Right lobe of liver (tissue), 6 donors: ENCODE measurements at places on chromosomes 6 and 20. TPM values are rescaled to one million over a fixed set of nuclear protein-coding genes. Genes with fewer than 3 reads are reported as not detected.

DNA sequence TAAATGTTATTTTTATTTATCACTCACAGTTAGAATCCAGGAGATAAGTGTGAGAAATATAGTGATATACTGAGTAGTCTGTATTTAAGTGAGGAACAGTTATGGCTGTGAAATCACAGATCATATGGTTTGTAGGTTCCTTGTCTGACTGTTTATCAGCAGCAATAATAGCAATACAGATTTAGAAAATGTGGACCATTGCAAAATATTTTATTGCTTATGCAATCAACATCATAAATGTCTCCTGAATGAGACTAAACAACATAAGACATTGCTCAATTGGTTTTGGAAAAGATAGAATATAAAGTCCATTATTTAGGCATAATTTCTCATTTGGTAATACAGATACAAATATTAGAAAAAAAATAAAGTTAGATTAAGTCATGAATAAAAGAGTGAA is 43.7 kb downstream of the CCDC170 start:
- no peak overlapping the region for H3K4me3 ChIP-seq
- no peaks in the 10 kb centered on the region for H3K4me1 ChIP-seq
- no peaks in the 10 kb centered on the region for H3K36me3 ChIP-seq

DNA sequence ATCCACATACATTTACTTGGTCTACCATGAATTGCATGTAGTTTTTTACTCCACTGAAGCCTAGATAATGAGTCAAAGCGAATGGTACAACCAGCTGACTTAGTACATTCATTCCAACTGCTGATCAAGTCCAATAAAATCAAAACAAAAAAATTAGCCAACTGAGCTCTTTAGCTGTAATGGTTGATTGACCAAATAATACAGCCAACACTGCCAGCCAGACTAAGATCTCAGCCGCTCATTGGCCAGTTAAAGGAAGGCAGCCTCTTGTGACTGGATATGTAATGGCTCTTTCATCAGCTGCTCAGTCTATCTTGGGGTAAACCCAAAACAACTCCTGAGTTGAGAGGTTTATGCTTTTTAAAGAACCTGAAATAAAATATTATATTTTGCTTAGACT is 204.3 kb upstream of the RSPO3 start:
- DNase-seq = no peak
- H3K36me3 ChIP-seq = no peaks in the 10 kb centered on the region
- no peaks in the 10 kb centered on the region for H3K4me1 ChIP-seq
- H3K4me3 ChIP-seq = no peak overlapping the region
- H3K27me3 ChIP-seq = no peaks in the 10 kb centered on the region

DNA sequence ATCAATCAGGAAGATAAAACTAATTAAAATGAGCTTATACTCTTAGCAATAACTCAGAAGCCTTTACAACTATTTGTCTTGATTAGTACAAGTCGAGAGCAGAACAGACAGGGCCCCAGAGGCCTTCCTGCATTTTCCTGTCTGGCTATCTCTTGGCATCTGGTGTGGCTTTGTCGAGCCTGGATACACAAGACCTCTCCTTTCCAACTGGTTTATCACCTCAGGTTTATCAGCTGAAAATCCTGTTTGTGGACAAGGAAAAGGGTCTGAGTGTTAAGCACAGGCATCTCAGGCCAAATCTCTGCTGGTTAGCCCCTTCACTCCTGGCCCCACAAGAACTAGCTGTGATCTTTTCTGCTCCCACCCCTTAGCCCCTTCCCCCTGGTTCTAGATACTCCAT is 32.6 kb downstream of the BAK1 start:
- H3K27me3 ChIP-seq = no peaks in the 10 kb centered on the region
- no peak overlapping the region for H3K27ac ChIP-seq
- no peak overlapping the region for H3K4me3 ChIP-seq
- no peaks in the 10 kb centered on the region for H3K36me3 ChIP-seq
- no peak for DNase-seq

DNA sequence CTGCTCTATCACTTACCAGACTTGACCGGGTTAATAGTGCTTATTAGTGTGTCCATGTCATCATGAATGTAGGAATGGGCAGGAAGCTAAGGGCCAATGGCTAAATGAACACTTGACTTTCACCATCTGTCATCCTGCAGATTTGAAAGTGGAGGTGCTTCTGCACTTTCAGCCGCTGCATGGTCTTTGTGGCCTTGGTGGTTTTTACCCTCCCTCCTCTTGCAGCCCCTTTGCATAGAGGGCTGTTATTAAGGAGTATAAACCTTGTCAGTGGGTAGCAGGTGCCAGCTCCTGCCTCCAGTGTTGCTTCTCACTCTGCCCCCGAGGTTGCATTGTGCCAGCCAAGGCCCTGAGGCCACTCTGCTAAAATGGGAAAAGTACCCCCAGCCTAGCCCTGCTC is 122.2 kb upstream of the TNFAIP3 start:
- no peaks in the 10 kb centered on the region for H3K27me3 ChIP-seq
- H3K4me3 ChIP-seq = no peak overlapping the region
- no peak for DNase-seq
- no peaks in the 10 kb centered on the region for H3K4me1 ChIP-seq
- H3K27ac ChIP-seq = no peak overlapping the region

- H3K27me3 ChIP-seq = no peaks in the 10 kb centered on the region
- H3K4me3 ChIP-seq = no peak overlapping the region
- H3K36me3 ChIP-seq = no peaks in the 10 kb centered on the region
- no peaks in the 10 kb centered on the region for H3K4me1 ChIP-seq
- no peak for DNase-seq
Observed at GRCh38 chr6:31267651-31268368, 4.1 kb downstream of the HLA-C start.

DNA sequence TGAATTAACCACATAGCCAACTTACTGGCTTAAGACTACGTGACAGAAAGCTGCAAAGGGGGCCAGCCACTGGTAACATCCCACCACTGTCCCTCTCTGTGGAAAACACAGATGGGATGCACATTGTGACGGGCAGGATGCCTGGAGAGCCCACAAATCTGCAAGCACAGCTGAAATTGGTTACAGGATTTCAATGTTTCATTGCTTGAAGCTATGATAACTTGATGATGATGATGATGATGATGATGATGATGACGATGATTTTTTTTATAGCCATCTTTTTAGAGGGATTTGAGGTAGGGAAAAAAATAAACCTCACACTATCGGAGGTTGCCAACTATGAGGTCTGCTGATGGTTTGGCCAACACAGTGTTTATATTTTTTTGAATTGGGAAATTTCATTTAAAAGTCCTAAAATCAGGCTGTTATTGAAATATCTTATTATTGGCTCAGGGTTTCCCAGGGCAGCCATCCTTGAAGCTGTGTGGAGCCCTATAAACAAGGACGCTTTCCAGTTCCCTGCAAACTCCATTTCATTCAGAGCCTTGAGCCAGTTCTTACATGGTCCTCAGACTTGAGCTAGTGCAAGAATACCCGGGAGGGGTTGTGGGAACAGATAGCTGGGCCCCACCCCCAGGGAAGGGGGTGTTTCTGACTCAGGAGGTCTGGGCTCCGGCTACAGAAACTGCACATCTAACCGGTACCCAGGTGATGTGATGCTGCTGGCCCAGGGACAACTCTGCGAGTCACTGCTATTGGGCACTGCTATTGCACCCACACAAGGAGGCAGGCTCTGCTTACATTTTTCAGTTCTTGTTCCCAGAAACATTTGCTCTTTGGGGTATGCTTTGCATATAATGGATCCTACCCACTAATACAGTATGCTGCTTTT is 27.1 kb downstream of the BCAS1 start:
- no peak overlapping the region for H3K4me3 ChIP-seq
- no peak overlapping the region for H3K27ac ChIP-seq
- DNase-seq = no peak
- no peaks in the 10 kb centered on the region for H3K4me1 ChIP-seq
- H3K27me3 ChIP-seq = no peaks in the 10 kb centered on the region

- H3K4me1 ChIP-seq = peaks cover 39% of the 10 kb centered on the region
- no peaks in the 10 kb centered on the region for H3K36me3 ChIP-seq
- no peak overlapping the region for H3K4me3 ChIP-seq
- H3K27me3 ChIP-seq = no peaks in the 10 kb centered on the region
- DNase-seq = no peak
Observed at GRCh38 chr20:10508468-10509251, 73.6 kb downstream of the SLX4IP start.

DNA sequence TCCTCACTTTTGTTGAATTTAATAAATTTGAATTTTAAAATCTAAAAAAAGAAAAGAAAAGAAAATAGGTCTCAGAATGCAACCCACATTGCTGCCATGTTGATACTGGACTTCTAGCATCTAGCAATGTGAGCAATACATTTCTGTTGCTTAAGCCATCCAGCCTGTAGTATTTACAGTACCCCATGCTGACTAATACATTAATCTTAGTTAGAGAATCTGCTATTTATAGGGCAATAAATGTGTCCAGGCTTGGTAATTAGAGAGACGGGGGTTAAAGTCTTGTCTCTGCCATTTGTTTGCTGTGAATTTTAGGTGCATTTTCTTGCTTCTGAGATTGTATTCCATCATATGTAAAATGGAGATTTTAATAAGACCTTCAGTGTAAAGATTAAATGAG is 471.3 kb downstream of the DHX35 start:
- no peak for DNase-seq
- no peaks in the 10 kb centered on the region for H3K4me1 ChIP-seq
- H3K36me3 ChIP-seq = no peaks in the 10 kb centered on the region
- H3K27ac ChIP-seq = no peak overlapping the region
- H3K4me3 ChIP-seq = no peak overlapping the region

DNA sequence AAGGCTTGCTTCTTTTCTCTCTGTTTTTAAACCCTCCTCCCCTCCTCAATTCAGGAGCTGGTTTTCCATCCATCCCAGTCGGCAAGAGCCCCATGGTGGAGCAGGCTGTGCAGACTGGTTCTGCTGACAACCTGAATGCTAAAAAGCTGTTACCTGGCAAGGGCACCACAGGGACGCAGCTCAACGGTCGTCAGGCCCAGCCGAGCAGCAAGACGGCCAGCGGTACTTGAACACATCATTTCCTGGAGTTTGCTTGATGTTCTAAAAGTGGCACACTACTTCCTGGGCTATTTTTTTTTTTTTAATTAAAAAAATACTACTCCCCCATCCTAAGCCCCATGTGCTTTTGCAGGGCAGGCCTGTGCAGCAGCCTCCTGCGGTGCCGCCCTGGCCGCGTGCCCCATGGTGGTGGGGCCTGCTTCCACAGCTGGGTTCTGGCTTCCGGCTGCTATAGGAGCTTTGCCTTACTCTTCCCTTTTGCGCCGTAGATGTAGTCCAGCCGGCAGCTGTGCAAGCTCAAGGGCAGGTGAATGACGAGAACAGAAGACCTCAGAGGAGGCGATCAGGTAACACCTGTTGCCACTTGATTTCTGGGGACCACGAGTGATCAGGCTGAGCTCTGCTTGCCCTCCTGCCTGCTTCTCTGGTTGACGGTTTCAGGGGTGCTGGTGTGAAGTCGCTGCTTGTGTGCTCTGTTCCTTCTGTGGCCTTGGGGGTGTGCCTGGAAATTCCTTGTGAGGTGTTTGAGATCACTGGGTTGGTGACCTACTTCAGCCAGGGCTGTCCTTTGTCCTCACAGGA is 7.7 kb downstream of the LSM14B start:
- H3K36me3 ChIP-seq = peaks cover 75% of the 10 kb centered on the region
- H3K27me3 ChIP-seq = no peaks in the 10 kb centered on the region
- DNase-seq = no peak
- no peaks in the 10 kb centered on the region for H3K4me1 ChIP-seq
- H3K4me3 ChIP-seq = no peak overlapping the region

DNA sequence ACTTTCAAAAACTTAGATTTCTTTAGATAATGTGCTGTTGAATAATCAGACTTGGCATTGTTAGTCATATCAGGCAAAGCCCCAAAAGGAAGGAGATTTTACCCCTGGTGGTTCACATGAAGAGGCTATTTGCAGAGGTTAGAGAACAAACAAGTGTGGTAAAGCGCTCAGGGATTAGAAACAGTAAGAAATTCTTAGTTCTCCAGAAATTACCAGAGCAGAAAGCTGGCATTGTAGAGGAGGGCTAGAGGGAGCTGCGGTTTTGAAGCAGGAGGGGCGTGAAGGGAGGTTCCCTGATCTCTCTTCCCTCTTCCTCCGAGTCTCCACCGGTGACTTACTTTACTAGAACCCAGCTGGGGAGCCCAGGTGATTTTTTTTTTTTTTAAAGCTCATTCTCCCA is 10.2 kb downstream of the MYO6 start:
- no peak overlapping the region for H3K27ac ChIP-seq
- no peak for DNase-seq
- H3K4me1 ChIP-seq = peaks cover 2% of the 10 kb centered on the region
- H3K4me3 ChIP-seq = no peak overlapping the region

GRCh38 chr20:34522969-34523871 is 7.0 kb downstream of the DYNLRB1 start:
- H3K4me1 ChIP-seq = peaks cover 15% of the 10 kb centered on the region
- H3K27ac ChIP-seq = no peak overlapping the region
- no peak for DNase-seq
- no peak overlapping the region for H3K4me3 ChIP-seq

DNA sequence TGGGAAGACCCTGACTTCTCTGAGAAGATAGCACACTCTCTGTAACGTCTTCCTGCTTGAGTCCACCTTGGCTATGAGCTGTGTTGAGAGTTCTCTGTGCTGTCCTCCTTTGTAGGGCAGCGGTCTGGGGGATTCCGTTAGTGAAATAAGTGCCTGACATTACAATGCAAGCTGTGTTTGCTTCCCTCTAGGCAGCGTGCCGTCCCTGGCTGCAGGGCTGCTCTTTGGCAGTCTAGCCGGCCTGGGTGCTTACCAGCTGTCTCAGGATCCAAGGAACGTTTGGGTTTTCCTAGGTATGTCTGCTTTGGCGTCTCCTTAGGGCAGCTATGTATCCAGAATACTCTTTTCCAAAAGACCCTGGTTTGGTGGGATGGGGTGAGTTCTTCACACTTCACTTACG is 2.8 kb downstream of the TMEM14C start:
- no peak overlapping the region for H3K4me3 ChIP-seq
- H3K4me1 ChIP-seq = peaks cover 13% of the 10 kb centered on the region
- no peak overlapping the region for H3K27ac ChIP-seq
- DNase-seq = no peak
- no peaks in the 10 kb centered on the region for H3K27me3 ChIP-seq

GRCh38 chr6:10403385-10404106 is 11.3 kb downstream of the TFAP2A start:
- H3K36me3 ChIP-seq = no peaks in the 10 kb centered on the region
- H3K27me3 ChIP-seq = peaks cover 8% of the 10 kb centered on the region
- H3K4me1 ChIP-seq = peaks cover 4% of the 10 kb centered on the region
- DNase-seq = no peak
- peak overlapping the region; percentile 54 for H3K4me3 ChIP-seq

DNA sequence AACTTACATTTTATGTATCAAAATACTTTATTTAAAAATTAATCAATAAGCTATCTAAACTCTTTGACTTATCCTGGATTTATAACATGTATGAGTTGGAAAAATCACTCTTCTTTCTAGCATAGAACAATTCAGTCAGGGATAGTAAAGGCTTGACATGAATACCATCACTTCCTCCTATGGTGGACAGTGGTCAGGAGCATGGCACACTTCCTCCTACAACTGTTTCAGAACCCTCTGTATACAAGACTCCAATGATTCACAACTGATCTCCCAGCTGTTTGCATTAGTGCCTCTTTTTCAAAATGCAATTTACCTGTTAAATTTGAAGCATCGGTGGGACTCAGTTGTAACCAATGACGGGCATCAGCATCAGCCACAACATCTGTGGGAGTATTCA is 129.7 kb downstream of the RALGAPA2 start:
- H3K27me3 ChIP-seq = no peaks in the 10 kb centered on the region
- DNase-seq = no peak
- H3K27ac ChIP-seq = no peak overlapping the region
- H3K4me1 ChIP-seq = no peaks in the 10 kb centered on the region

Gene XKR7
- not detected for total RNA-seq

Gene TREM1
- 0.51 TPM for total RNA-seq

Gene PTCRA
- 0.46 TPM for total RNA-seq

Gene TFAP2C
- not detected for total RNA-seq

Gene OR2H2
- total RNA-seq = not detected

Gene ARFGEF3
- total RNA-seq = 0.07 TPM

Gene ADGRF5
- 11.5 TPM for total RNA-seq

Gene BPIFA1
- total RNA-seq = not detected

Gene STK4
- 17.5 TPM for total RNA-seq

Gene FAM83C
- total RNA-seq = not detected

Gene FAXC
- not detected for total RNA-seq
